ENCODE measurements at places on chromosomes 7 and 10.

DNA sequence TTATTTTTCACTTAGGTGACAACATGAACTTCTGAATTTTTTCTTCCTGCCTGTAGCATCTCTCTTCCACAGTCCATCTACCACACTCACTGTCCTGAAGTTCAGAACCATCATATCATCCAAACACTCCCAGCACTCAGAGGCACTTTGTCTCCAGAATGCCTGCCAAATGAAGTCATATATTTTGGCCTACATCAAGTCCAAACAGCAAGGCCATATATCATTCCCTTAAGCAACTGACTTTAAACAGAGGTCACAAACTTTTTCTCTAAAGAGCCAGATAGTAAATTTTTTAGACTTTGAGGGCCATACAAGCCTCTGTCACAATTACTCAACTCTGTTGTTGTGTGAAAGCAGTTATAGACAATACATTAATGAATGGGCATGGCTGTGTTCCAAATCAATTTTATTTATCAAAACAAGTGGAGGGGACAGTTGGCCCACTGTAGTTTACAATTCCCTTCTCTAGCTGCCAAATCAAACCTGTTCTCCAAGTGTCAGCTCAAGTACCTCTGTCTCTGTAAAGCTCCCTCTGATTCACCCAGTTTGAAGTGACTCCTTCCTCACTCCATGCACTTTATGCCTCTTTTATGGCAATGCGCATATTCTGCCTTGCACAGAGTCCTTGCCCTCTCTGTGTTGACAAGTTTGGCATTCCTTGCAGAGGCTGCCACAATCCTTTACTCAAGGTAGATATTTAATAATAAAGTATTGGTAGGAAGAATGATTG, 305.7 kb downstream of the FZD1 start:
- H3K27me3 ChIP-seq, result no peaks in the 10 kb centered on the region
- H3K4me1 ChIP-seq, result no peaks in the 10 kb centered on the region
- H3K27ac ChIP-seq, result no peak overlapping the region
- DNase-seq, result no peak
- H3K36me3 ChIP-seq, result no peaks in the 10 kb centered on the region
- no peak overlapping the region for H3K4me3 ChIP-seq

- no peak overlapping the region for H3K4me3 ChIP-seq
- peaks cover 2% of the 10 kb centered on the region for H3K4me1 ChIP-seq
- peaks cover 76% of the 10 kb centered on the region for H3K27me3 ChIP-seq
- no peaks in the 10 kb centered on the region for H3K36me3 ChIP-seq
- no peak overlapping the region for H3K27ac ChIP-seq
Observed at GRCh38 chr7:1659696-1660095, 10.4 kb upstream of the ELFN1 start.

DNA sequence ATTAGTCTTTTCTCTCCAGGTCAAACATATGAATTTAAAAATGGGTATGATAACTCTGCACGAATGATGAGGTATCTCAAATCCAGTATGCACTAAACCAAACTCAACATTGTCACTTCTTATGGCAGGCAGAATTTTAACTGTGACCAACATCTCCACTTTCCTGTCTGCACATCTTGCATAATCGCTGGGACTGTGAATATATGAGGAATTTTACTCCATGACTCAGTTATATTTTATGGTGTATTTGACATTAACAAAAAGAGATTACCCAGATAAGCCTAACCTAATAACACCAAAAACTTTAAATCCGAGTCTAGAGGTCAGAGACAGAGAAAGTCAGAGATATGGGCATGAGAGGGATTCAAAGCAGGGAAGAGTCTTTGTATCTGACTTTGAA, 454.5 kb upstream of the SEMA3D start:
- no peaks in the 10 kb centered on the region for H3K27me3 ChIP-seq
- no peaks in the 10 kb centered on the region for H3K36me3 ChIP-seq
- no peak overlapping the region for H3K27ac ChIP-seq
- no peak overlapping the region for H3K4me3 ChIP-seq

DNA sequence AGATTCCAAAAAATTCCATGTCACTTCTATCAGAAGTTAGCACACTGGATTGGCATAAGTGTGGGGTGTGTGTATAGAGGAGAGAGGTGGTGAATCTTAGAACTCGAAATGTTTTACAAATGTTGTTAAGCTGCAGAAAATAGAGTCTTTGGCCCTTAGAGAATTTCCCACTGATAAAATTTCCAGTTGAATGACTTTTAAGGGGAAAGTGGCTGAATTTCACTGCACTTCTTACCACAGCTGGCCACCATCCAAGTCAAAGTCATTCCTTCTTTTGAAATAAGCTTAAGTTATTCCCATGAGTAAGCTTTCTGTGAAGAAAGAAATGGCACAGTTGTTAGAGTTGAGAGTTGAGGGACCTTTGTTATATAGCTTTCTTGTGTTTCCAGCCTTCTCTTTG, 13.9 kb downstream of the VCL start:
- DNase-seq, result peak; percentile 58
- H3K4me1 ChIP-seq, result peaks cover 47% of the 10 kb centered on the region
- peaks cover 44% of the 10 kb centered on the region for H3K36me3 ChIP-seq
- H3K27ac ChIP-seq, result peak overlapping the region; percentile 47
- no peak overlapping the region for H3K4me3 ChIP-seq

DNA sequence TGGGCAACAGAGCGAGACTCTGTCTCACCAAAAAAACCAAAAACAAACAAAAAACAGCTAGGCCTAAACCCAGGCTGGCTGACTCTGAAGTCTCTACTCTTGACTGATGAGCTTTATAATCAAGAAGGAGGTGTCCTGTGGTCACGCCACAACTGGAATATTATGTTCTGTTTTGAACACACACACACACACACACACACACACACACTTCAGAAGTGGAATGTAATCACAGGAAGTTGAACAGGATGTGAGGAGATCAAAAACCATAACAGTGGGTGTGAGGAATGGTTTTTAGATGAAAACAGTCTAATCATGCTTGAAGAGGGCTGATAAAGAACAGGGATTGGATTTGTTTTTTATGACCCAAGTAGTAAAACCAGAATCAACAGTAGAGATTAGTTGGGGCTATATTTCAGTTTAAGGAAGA, 51.1 kb upstream of the IL6 start:
- no peak overlapping the region for H3K27ac ChIP-seq
- no peak overlapping the region for H3K4me3 ChIP-seq
- H3K36me3 ChIP-seq, result no peaks in the 10 kb centered on the region
- H3K27me3 ChIP-seq, result no peaks in the 10 kb centered on the region
- peaks cover 34% of the 10 kb centered on the region for H3K4me1 ChIP-seq

DNA sequence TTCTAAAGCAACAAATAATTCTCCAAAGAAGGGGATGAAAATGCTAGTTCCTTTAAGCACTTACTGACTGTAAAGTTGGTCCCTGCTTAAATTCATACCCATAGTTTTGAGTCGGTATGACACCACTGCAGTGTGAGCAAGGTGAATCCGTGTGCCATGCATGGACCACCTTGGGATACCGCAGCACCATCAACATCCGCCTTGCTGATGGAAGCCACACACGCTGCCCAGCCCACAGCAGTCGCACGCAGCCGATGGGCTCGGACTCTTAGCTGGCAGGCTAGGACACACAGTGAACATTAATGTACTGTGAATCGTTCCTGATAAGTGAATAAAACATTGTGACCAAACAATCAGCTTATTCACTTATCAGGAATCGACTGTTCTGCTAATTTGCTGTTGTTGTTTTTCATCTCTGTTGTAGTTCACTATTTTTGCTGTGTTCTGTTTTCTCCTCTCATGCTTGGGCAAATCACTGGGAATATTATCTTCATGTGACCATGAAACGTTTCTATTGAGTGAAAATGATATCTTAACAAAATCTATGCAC, 275.5 kb downstream of the USP6NL start:
- H3K4me3 ChIP-seq, result no peak overlapping the region
- H3K27ac ChIP-seq, result no peak overlapping the region
- H3K4me1 ChIP-seq, result no peaks in the 10 kb centered on the region
- no peak for DNase-seq
- no peaks in the 10 kb centered on the region for H3K36me3 ChIP-seq
- peaks cover 89% of the 10 kb centered on the region for H3K27me3 ChIP-seq

DNA sequence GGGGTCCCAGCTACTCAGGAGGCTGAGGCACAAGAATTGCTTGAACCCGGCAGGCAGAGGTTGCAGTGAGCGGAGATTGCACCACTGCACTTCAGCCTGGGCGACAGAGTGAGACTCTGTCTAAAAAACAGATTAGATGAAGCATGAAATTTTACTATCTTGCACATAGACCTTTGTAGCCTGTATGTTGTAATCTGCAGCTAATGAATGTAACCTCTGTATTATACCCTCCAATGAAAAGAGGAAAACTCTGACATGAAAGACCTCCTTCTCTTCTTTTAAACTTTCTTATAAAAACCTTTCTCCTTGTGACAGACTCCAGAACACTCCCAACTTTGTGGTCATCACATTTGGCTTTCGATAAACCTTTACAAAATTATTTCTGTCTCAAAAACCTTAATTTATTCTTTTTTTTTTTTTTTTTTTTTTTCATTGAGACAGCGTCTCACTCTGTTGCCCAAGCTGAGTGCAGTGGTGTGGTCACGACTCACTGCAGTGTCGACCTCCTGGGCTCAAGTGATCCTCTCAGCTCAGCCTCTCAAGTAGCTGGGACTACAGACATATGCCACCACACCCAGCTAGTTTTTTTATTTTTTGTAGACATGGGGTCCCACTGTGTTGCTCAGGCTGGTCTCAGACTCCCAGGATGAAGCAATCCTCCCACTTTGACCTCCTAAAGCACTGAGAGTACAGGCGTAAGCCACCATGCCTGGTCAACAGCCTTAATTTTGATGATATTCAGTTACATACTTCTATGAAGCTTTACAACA, 97.4 kb downstream of the SVOPL start:
- no peaks in the 10 kb centered on the region for H3K36me3 ChIP-seq
- no peak overlapping the region for H3K27ac ChIP-seq
- no peaks in the 10 kb centered on the region for H3K4me1 ChIP-seq
- H3K27me3 ChIP-seq, result no peaks in the 10 kb centered on the region

- no peak for DNase-seq
- no peak overlapping the region for H3K27ac ChIP-seq
- H3K4me1 ChIP-seq, result no peaks in the 10 kb centered on the region
- no peaks in the 10 kb centered on the region for H3K36me3 ChIP-seq
Observed at GRCh38 chr10:77442699-77443189, 194.9 kb downstream of the KCNMA1 start.

DNA sequence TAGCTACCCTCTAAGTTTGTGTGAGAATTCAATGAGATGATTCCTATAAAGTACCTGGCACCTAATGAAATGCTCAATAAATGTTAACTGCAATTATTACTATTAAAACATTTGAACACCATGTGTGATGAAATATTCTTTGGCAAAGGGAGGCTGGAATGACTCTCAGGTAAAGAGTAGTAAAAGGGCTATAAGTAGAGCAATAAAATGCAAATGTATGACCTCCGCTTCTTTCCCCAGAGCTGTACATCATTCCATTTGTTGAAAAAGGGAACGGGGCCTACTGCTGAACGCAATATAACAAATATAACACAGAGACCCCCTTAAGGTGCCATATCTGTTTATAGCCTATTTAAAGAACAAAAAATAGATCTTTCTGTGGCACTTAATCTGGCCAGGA, 27.8 kb downstream of the CELF2 start:
- no peaks in the 10 kb centered on the region for H3K4me1 ChIP-seq
- H3K27ac ChIP-seq, result no peak overlapping the region
- no peak overlapping the region for H3K4me3 ChIP-seq
- no peak for DNase-seq
- H3K27me3 ChIP-seq, result peaks cover 45% of the 10 kb centered on the region

DNA sequence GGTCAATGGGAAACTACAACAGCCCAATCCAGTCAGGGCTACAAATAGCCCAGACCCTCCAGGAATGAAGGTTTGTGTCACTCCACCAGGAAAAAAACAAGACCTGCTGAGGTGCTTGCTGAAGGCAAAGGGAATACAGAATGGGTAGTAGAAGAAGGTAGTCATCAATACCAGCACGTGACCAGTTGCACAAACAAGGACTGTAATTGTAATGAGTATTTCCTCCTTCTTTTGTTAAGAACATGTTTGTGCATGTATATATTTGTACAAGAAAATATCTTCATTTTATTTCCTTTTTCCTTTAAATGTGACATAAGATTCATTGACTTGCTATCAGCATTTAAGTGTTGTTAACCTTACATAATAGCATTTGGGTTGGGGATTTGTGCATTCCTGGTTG, 229.3 kb downstream of the IMMP2L start:
- H3K4me1 ChIP-seq, result no peaks in the 10 kb centered on the region
- H3K27me3 ChIP-seq, result no peaks in the 10 kb centered on the region
- H3K4me3 ChIP-seq, result no peak overlapping the region
- H3K36me3 ChIP-seq, result no peaks in the 10 kb centered on the region

DNA sequence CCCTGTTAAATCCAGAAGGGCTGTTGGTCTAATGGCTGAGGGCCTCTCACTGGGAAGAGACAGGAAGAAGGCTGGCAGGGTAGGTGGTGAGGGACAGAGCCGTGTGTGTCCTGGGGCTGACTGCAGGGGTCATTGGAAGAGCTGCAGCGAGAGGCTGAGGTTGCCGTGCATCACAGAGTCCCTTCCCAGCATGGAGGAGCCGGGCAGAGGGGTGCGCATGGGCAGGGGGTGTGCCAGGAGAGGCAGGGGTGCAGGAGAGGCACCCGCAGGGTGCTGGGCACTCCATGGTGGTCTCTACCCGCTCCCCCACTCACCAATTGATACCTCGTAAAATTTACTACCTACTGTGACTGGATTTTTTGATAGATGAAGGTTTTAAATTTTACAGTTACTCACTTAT, 124.3 kb downstream of the ACTR3B start:
- H3K4me1 ChIP-seq, result no peaks in the 10 kb centered on the region
- H3K4me3 ChIP-seq, result no peak overlapping the region
- no peak for DNase-seq
- H3K27ac ChIP-seq, result no peak overlapping the region
- no peaks in the 10 kb centered on the region for H3K27me3 ChIP-seq
- no peaks in the 10 kb centered on the region for H3K36me3 ChIP-seq

DNA sequence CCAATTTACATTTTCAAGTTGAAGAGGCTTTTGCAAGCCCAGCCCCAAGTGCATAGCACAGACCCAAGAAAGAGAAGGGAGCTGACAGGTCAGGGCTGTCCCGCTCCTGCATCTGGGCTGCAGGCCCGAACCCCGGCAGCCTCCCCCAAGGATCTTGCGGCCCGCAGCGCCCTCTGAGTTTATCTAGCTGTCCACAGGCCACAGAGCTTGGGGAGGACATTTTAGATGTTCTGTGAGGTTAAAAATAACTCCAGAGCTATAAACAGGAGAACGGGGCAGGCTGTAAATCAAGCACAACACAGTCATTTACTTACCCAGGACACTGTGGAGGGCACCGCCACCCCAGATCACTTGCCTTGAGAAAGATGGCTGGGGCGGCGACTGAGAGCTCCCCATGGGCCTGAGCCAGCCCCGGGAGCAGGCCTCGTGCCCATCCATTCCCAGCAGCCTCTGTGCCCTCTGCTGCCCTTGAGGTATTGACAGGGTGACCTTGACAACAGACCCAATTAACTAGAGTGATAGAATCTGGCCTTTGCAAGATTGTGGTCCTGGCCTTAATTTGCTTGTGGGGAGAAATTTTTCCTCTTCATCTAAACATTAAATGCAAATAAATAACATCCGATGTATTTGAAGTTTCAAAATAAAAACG, 563.0 kb downstream of the TCERG1L start:
- peaks cover 48% of the 10 kb centered on the region for H3K27me3 ChIP-seq
- no peaks in the 10 kb centered on the region for H3K36me3 ChIP-seq
- no peaks in the 10 kb centered on the region for H3K4me1 ChIP-seq
- no peak overlapping the region for H3K4me3 ChIP-seq
- DNase-seq, result no peak
